ENCODE measurements at places on chromosomes 2 and 18. TPM values are rescaled to one million over a fixed set of nuclear protein-coding genes. Genes with fewer than 3 reads are reported as not detected.

- no peak for DNase-seq
Measured at GRCh38 chr18:8760984-8761383, 55.6 kb downstream of the MTCL1 start.

DNA sequence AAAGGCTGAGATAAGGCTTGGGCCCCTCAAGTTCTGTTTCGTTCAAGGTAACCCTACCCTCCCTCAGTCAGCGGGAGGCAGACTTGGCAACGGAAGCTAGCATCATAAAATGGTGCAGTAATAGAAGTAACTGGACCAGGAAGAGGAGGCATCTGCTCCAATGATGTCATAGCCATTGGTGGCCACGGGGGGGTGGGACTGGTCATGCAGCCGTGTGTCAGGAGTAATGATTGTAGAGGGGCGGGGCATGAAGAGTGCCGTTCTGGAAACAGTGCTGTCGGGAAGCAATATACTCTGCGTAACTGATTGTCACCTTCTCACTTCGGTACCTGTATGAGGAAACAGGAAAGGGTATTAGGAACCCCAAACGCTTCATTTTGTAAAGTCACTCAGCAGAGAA, 6.9 kb upstream of the POLR2D start:
- no peak for DNase-seq

The ADAM23 gene
- total RNA-seq: 6.9 TPM

DNA sequence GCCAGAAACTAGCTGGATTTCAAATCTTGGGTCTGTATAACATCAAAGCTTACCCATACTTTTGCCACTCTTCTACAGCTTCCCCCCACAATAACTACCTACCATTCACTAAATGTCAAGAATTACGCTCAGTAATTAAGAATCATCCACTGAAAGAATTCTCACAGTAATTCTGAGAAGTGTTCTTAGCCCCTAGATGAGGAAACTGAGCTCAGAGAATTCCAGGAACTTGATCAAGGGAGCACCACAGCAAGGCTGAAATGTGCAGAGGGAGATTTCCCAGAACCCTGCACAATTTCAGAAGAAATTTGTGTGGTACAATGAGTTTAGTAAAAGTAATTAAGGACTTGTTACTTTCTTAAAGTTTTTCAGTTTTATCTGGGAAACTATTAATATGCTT, 194.5 kb upstream of the STK17B start:
- DNase-seq: no peak

The RTP5 gene
- not detected for total RNA-seq

The NETO1 gene
- not detected for total RNA-seq

DNA sequence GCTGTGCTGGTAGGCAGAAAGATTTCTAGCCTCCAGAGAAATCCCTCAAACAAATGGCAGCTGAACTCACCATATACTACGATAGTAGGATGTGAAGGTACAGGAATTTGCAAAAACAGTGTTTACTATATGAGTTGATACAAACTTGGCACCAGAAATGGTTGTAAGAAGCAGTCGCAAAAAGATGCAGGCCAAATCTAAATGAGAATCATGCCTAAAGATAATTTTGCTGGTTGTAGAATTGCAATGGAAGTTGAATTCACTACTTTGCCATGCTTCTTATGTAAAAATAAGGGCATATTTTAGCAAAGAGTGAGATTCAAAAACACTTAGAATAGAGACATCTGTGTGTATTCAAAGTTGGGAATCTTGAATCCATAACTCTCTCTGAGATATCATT, 924.7 kb downstream of the SUCLG1 start:
- DNase-seq: no peak

DNA sequence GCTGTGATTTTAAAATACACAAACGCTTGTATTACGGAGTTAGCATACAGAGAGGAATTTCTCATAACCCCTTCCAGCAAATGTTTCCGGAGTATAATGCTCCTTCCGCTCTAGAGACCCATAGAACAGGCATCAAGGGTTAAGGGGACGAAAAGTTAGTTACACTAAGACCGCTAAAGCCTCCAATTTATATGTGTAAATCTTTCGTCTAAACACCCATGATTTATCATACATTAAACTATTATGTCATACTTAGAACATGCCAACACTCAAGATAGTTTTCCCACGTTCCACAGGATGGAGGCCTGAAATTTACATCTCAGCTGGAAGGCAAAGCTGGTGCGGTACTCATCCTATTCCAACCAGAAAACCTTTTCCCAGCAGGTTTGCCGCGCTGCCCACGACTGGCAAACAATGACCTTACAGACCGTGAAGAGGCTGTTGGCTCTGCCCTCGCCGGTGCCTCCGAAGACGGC, 650 bp downstream of the ORMDL1 start:
- no peak for DNase-seq

GRCh38 chr18:46856973-46857372, 60.3 kb downstream of the PIAS2 start:
- no peak for DNase-seq

DNA sequence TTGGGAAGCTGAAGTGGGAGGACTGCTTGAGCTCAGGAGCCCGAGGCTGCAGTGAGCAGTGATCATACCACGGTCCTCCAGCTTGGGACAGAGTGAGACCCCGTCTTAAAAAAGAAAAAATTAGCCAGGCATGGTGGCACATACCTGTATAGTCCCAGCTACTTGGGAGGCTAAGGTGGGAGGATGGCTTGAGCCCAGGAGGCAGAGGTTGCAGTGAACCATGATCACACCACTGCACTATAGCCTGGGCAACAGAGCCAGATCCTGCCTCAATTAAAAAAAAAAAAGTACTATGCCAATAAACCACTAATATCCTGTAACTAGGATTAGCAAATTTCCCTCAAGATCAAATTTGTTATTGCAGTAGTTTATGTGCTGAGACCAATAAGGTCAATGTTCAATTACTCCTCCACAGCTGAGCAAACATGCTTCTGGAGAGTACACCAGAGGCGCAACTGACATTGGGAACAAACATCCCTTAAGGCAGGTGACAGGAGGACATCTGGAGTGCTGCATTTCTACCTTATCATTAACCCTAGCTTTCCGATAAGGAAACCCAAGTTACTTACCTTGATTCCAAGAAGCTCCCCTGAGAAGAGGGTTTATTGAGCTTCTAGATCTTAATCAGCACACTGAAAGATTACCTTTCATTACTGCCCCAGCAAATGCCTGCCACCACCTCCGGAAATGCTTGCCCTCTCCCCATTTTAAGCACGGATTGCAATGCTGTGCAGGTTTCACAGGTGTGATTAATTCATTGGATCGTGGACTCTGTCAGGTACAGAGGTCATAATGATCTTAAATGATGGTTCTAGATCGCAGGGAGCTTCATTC, 26.2 kb downstream of the MGAT4A start:
- DNase-seq: no peak

DNA sequence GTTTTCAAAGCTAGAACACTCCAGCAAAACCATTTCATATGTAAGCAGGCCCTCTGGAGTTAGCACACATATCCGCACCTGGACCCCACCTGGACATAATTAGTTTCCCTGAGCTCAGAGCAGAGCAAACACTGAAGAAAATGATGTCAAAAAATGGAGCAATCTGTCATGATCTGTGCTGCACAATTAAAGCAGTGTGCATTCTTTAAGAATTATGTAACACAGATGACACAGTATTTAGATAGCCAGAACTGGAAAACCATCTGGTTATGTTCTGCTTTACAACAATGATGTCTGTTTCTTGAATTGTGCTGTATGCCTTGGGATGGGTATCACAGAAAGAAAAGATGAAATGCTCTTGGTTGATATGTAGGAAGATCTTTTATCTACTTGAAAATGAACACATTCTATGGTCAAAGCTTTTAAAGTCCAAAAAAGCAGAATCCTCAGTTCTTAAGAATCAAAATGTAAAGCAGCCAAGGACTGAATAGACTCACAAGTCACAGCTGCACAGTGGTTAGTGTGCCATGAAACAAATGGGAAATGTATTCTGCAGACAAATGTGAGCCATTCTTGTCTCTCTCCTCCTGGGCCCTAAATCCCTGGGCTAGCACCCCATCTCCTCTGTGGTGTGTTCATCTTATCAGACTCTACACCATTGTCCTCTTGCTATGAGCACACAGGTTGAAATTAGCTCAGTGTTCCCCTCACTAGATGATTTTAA, 36.8 kb downstream of the HRH4 start:
- DNase-seq: no peak

DNA sequence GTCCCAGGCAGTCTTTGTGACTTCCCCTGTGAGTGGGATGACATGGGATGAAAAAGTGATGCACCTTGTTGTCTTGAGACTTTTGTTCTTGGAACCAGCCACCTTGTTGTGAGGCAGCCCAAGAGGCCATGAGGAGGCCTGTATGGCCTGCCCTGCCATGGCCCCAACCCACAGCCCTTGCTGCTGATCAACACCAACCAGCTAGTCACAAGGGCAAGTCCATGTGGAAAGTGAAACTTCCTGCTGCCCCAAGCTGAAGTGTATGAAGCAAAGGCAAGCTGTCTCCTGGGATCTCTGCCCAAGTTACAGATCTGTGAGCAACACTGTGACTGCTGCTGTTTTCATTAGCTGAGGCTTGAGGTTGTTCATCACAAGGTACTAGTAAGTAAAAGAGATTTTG, 21.6 kb downstream of the TMEM18 start:
- DNase-seq: no peak

- no peak for DNase-seq
Measured at GRCh38 chr2:34828481-34828880, 1229.4 kb upstream of the FAM98A start.

The FAP gene
- 47.1 TPM for total RNA-seq

DNA sequence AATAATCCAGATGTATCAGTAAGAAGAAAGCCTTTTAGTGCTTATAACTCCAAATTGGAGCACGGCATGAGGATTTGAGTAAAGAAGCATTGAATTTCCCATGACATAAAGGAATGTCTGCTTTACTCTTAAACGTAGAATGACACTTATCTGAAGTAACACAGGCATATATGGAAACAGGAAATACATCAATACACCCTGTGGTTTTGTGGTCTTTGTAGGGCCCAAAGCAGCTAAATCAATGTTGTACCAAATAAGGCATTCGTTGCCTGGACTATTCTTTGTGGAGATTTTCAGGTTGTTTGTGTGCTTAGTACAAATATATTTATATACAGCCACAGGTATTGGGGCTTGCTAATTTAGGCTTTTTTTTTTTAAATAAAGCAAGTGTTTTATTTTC, 660.5 kb downstream of the LRRTM4 start:
- DNase-seq: no peak

- DNase-seq: no peak
Measured at GRCh38 chr18:63318889-63319382, 633 bp downstream of the BCL2 start.

The ZC3H6 gene
- 12.1 TPM for total RNA-seq

The TUBB8B gene
- 0.31 TPM for total RNA-seq

DNA sequence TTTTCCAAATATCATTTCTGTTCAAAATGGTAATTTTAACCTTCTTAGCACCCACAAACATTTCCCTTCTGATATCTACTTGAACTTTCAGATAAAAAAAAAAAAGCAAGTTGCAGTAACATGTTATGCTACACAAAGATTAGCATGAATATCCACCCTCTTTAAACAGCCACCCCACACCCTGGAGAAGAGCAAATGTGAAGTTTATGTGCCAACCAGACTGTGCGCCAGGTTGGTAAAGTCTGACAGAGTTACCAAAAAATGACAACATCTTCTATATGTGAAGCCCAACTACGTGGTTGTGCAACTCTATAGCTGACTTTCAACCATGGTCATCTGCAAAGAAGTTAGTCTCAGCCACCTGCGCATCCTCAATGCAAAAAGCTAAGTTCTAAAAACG, 62.6 kb downstream of the BCL11A start:
- no peak for DNase-seq

DNA sequence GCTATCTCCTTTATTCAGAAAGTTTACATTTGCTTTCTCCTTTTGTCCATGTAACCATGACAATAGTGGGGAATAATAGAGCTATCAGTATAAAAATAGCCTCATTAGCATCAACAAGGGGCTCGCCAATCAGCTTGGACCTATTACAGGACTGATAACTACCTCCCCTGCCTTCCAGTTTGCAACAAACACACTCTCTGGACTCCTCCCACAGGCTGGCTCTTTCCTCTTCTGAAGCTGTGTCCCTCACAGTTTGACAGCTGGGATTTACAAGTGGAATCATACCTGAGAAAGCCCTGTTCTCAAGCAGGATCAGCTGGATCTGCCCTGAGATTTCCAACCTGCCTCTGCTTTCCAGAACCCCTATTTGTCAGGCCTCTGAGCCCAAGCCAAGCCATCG, 162.5 kb downstream of the GRB14 start:
- DNase-seq: no peak

DNA sequence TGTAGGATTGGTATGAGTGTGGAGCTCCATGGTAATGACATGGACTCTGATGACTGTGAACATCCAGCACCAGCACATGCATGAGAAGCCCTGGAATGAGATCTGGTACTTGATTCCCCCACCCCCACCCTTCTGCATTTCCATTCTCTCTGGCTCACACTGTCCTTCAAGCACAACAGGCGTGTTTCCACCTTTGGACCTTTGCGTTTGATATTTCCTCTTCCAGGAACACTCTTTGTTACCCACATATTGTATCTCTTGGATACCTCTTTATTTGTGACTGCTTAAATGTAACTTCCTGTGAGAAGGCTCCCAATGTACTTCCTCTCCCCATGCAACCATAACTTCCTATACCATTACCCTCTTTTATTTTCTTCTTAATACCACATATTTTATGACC, 263.8 kb downstream of the HNMT start:
- no peak for DNase-seq

- DNase-seq: peak; percentile 30
Measured at GRCh38 chr2:69012310-69013141, 453 bp upstream of the ANTXR1 start.

DNA sequence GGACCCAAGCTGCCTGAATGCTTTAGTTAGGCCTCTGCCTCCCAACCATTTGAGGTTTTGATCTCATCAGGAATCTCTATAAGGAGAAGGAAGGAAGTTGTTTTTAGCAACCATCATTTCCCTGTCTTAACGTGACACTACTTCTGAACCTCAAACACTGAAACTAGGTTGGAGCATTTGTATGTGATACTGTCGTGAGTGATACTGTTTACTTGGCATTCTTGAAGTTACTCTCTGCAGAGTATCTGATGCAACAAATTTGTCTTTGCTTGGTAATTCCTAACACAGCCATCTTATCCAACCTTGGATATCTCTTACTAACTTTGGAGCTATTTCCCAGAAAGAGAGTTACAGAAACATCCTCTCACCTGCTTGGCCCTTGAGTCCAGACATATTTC, 22.1 kb downstream of the TTLL4 start:
- no peak for DNase-seq

The CRYGD gene
- not detected for total RNA-seq

GRCh38 chr2:26438526-26438925, 36.8 kb downstream of the DRC1 start:
- DNase-seq: no peak

The IL1A gene
- total RNA-seq: 3.9 TPM

The NDUFS1 gene
- total RNA-seq: 61.5 TPM

GRCh38 chr18:6792391-6792790, 62.9 kb downstream of the ARHGAP28 start:
- no peak for DNase-seq
